ENCODE measurements at places on chromosomes 12 and 14.
A peak's percentile ranks its signal among the peaks of the same experiment; 100 is the strongest.

DNA sequence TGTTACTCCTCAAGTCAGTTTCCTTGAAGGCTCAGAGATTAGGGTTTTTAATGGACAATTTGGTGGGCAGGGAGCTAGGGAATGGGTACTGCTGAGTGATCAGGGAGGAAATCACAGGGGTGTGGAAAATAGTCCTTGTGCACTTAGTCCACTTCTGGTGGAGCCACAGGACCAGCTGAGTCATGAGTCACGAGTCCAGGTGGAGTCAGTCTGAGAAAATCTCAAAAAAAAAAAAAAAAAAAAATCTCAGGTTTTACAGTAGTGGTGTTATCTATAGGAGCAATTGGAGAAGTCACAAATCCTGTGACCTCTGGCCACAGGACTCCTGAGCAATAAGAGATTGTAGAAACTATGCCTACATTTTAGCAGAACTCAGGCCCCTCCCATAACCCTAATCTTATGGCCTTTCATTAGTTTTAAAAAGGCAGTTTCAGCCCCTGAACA is 28.2 kb upstream of the AMN1 start:
- DNase-seq = peak; percentile 22

DNA sequence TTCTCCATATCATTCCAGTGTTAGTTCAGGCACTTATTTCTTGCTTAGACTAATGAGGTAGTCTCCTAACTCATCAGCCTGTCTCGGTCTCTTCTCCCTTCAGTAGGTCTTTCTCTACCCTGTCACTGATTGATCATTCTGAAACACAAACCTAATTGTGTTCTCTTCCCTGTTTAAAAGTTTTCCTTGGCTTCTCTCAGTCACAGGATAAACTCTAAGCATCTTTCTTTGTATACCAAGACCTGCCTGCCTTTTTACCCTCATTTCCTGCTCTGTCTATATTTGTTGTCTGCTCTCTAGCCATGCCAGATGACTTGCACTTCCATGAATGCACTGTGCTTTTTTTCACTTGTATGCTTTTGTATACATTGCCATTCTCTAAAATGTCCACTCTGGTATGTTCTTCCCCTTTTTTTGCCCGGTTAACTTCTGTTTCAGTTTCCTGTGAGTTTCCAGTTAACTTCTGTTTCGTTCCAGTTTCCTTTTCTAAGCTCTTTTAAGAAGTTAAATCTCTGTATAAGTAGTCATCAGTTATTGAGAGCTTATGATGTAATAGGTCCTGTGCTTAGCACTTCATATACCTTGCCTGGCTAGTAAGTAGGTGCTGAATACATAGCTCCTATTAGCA is 12.8 kb downstream of the DIP2B start:
- no peak for DNase-seq

DNA sequence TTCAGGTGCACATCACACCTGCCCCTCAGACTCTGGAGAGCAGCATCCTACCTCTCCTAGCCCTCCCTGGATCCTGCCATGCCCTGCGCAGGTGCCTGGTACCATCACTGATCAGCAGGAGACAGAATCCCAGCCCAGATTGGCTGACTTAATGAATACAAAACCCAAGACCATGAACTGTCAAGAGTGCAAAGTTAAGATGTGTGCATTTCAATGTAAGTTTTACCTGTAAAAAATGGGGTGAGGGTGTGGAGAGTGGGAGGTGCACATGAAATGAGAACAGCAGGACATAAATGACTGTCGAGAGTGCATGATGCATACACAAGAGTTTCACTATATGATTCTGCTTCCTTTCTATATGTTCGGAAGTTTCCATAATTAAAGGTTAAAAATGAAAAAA is 57.9 kb upstream of the GPR68 start:
- DNase-seq = no peak

GRCh38 chr14:79037593-79037992 is 867.4 kb downstream of the NRXN3 start:
- DNase-seq = no peak

- DNase-seq = no peak
These were observed 5.8 kb upstream of the EVL start for GRCh38 chr14:100059438-100059781.

DNA sequence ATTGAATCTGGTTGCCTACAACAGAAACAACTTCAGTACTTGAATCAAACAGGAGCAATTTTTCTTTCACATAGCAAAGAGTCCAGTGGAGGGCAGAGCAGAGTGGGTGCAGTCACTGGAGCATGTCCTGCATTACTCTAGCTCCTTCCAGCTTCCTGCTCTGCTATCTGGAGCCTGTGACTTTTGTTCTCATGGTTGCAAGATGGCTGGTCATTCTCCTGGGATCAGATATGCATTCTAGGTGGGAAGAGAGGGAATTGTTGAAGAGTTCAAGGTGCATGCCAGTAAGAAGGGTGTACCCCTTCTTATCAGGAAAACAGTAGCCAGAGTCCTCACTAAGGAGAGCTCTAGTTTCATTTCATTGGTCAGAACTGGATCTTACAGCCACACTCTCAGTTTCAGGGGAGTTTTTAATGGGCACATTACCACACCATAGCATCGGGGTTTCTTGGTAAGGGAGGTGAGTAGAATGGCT is 8.0 kb downstream of the IFT43 start:
- no peak for DNase-seq

DNA sequence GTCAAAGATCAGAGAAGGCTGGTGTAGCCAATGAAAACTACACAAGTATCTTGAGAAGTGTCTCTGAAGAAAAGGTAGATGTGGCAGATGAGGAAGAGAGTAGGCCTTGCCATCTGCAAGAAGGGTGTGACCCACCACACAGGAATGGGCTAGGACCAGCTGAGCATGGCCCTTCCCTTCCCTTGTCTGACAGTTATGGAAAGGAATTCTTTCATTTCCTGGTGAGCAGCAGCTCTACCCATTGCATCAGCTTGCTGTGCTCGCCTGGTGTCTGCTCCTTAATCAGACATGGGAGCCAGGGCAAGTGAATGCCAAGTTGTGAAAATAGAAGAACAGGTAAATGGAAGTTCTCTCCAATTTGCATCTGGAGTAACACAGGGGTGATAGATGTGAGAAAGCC is 145.2 kb upstream of the KRR1 start:
- no peak for DNase-seq

GRCh38 chr12:52907092-52907810 is 2.4 kb upstream of the KRT8 start:
- no peak for DNase-seq

GRCh38 chr12:67091678-67092077 is 177.5 kb upstream of the CAND1 start:
- DNase-seq = no peak

- no peak for DNase-seq
These were observed 105.8 kb downstream of the BMP4 start for GRCh38 chr14:53850714-53851296.

DNA sequence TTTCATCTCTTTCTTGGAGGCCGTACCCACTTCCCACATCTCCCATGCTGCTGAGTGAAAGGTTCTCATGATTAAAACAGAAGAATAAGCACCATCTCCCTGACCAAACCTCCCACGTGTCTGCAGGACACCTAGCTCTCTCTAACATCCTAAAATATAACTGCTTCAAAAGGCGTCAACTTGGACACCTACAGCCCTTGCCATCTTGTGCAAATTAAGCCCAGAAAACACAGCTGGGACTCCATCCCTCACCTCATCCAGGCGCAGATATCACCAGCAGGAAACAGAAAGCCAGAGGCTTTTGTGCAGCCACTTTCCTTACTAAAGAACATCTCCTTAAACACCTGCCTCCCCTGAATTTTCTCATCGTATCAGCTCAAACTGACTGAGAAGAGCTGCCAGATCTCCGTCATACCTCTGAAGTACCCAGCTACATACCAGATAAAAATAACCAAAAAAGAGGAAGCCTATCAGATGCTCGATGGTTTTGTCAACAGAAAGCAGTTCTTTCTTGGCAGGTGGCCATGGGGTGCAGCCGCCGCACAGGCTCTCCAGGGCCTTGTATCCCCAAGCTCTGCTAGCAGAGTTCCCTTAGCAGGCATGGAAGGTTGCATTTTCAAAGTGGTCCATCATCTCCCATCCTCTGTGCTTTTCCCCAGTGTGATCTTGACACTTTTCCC is 28.8 kb downstream of the MAP3K9 start:
- no peak for DNase-seq

DNA sequence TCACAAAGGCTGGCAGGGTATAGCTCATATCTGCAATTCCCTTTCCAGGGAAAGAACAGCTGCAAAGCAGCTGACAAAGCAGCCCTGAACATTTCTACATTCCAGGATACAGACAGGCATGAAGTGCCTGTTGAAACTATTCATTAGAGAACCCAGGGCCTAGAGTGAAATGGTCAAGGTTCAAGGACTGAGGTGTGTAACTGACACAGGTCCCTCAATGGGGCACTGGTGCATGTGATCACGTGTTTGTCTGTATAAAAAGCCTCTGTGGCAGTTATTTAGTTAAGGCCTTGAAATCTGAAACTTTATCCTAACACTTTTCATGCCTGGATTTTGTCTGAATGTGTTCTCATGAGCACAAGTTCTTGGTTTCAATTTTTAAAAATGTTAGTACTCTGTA is 47.1 kb downstream of the GIT2 start:
- DNase-seq = no peak

DNA sequence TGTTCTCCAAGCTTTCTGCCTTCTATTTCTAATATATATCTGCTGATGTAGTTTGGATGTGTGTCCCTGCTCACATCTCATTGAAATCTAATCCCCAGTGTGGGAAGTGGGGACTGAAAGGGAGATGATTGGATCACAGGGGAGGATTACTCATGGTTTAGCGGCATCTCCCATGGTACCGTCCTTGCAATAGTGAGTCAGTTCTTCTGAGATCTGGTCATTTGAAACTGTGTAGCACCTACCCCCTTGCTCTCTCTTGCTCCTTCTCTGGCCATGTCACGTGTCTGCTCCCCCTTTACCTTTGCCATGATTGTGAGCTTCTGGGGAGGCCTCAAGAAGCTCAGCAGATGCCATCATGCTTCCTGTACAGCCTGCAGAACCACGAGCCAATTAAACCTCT is 26.2 kb upstream of the ALX1 start:
- DNase-seq = no peak

GRCh38 chr12:92719674-92720073 is 16.9 kb downstream of the PLEKHG7 start:
- DNase-seq = no peak

DNA sequence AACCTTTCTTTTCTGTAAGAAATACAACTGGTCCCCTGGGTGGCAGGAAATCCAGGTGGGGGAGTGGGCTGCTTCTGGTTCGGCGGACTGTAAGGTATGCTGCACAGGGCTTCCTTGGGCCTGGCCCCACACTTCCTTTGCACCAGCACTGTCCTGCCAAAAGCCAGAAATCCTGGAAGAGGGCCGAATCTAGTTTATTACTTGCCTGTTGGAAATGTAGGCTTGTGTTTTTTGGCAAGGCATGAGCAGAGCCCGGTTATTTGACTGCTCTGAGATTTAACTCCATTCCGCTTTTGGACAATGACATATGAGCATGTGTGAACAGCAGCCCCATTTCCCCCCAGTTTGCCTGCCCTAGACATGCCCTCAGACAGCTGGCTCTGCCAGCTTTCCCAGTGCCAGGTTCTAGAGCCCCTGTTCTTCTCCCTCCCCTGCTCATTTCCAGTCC is 86.6 kb downstream of the BORCS5 start:
- no peak for DNase-seq

- DNase-seq = no peak
These were observed 1445.8 kb upstream of the FLRT2 start for GRCh38 chr14:84084056-84084630.

- no peak for DNase-seq
These were observed 19.2 kb downstream of the DDX51 start for GRCh38 chr12:132124766-132125425.

DNA sequence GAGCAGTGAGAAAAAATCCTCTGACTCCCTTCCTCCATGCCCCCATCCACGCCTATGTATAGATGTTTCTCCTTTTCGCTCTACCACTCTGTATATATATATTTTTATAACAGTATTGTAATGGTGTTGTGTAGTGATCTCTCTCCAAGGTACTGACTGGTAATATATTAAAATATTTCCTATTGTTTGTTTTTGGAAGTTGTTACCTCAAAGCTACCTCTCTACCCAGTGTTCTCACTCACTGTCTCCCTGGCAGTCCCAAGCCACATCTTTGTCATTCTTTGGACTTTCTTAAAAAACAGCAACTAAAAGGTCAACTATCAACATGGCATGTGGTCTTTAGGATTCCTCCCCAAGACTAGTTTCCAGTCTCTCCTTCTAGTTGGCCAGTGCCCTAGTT is 15.7 kb upstream of the RMST start:
- DNase-seq = no peak

- peak; percentile 92 for DNase-seq
These were observed 1.7 kb upstream of the CCND2 start for GRCh38 chr12:4271717-4272423.

- peak; percentile 42 for DNase-seq
These were observed 1.2 kb downstream of the PPP1CC start for GRCh38 chr12:110741341-110742095.

DNA sequence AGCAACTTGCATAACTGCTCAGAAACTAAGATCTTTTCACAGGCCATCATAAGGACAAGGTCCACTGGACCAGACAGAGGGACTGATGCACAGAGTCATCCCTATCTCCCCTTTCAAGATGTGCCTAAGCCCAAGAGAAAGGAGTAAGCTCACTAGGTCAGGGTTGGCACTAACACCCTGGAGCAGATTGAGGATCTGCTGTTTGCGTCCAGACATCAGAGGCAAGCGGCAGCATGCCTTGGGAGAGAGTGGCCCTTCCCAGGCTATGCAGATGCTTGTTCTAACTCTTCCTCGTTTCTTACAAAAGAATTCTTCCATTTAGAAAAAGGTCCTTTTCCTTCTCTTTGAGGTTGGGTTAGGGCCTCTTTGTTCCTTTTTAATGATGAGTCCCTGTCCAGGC is 187.2 kb downstream of the KCNA5 start:
- no peak for DNase-seq

Data from CD4-positive, alpha-beta T cell treated with Interleukin-17A for 4 hours (primary cell).